ENCODE measurements at places on chromosomes 4 and X.
A peak's percentile ranks its signal among the peaks of the same experiment; 100 is the strongest.

GRCh38 chr4:147518846-147519767, 38.2 kb downstream of the EDNRA start:
- no peak for DNase-seq

GRCh38 chr4:68079928-68080327, 49.7 kb downstream of the TMPRSS11F start:
- no peak for DNase-seq

DNA sequence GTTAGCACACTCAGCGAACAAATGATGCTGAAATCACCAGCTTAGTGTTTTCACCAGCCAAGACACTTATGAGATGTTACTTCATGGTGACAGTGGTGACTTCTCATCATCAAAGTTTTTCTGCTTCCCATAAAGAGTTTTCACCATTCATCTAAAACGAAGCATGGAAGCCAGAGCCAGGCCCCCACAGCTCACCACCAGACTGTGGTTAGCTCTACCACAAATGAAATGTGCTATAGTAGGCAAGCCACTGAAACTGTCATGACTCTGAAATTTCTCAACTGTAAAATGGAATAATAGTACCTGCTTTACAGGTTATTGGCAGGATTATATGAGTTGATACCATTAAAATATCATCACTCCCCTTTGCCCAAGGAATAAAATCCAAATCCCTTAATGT, 56.4 kb upstream of the HHIP start:
- no peak for DNase-seq

DNA sequence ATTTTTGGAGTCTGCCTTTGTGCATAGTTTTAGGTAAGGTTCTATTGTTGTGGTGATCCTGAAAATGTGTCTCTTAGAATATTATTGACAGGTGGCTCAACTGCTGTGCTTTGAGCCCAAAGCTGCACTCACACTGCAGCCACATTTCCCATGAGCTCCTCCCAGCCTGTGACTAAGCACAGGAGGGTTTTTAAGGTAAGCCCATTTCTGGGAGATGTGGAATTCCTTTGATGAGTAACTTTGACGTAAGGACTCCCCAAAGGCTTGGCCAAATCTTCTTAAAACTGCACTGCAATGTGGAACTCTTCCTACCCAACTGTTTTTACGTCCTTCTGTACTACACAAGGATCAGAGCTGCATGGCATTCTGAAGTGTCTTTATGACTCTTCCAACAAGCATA, 20.0 kb upstream of the TMPRSS11A start:
- no peak for DNase-seq

DNA sequence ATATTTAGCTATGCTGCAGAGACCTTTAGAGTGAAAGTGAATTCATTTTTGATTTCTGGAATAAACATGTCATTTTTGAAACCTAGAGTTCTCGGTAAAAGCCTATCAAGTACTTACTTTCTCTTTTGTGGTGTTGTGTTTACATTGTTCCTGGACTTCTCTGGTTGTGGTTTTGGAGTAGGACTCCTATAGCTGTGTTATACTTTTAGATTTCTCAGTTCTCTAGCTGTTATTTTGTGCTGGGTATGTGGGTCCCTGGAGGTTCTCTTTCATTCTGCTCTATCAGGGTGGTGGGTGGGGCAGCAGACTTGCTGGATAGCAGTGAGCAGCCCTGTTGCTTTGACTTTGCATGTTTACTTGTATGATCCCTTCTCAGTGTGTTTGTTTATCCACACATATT, 25.6 kb upstream of the MSMO1 start:
- no peak for DNase-seq

DNA sequence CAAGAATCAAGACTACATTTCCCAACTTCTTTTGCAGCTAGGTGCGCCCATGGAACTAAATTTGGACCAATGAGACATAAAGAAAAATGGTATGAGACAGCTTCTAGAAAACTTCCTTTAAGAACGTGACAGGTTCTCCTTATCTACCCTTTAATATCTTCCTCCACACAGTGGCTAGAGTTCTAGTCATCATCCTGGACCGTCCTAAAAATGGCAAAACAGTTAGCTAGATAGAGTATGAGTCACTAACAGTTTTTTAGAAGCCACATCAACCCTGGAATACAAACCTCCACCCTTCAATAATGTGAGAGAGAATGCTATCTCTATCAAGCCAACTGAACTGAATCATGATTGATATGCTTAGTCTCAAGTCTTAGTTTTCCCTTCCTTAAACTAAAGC, 267.9 kb upstream of the SLC7A11 start:
- DNase-seq: no peak

DNA sequence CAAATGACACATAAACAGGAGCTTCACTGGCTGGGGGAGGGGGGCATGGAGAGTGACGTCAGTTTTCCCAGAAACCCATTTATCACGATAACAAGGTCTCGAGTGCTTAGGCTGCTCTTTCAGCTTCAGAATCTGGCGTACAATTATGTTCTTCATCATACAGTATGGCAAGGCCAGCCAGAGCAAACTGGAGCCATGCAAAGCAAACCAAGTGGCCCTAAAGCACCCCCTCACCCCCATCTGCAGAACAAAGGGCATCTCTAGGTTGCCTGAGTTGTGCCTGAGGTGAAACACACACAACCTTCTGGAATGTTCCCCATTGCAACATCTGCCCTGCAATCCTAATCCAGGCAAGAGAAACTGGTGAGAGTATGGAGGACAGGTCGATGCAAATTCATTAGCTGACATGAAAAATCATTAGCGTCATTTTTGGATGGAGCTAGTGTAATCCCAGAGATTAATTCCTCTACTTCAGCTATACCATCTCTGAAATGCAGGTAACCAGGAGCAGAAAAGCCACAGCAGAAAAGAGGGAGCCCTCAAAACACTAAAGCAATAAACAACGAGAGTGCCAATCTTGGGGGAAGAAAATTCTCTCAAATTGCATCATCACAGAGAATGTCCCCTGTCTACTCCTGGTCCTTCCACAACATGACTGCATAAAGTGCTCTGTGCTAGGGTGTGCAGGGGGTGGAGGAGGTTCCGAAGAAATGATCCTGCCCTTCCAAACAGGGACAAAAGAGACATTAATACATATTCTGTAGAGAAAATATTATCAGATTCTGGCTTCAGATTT, 1.8 kb downstream of the SEPTIN6 start:
- DNase-seq: peak; percentile 51

DNA sequence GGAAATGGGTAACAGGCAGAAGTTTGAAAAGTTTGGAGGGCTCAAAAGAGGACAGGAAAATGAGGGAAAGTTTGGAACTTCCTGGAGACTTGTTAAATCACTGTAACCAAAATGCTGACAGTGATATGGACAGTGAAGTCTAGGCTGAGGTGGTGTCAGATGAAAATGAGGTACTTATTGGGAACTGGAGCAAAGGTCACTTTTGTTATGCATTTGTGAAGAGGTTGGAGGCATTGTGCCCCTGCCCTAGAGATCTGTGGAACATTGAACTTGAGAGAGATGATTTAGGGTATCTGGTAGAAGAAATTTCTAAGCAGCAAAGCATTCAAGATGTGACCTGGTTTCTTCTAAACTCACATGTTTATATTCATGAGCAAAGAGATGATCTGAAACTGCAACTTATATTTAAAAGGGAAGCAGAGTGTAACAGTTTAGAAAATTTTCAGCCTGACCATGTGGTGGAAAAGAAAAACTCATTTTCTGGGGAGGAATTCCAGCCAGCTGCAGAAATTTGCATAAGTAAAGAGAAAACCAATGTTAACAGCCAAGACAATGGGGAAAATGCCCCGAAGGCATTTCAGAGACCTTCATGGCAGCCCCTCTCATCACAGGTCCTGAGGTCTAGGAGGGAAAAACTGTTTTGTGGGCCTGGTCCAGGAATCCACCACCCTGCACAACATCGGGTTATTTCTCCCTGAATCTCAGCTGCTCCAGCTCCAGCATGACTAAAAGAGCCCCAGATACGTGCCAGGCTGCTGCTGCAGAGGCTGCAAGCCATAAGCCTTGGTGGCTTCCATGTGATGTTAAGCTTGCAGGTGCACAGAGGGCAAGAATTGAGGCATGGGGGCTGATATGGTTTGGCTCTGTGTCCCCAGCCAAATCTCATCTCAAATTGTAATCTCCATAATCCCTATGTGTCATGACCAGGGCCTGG, 632.5 kb upstream of the GNPDA2 start:
- DNase-seq: no peak

DNA sequence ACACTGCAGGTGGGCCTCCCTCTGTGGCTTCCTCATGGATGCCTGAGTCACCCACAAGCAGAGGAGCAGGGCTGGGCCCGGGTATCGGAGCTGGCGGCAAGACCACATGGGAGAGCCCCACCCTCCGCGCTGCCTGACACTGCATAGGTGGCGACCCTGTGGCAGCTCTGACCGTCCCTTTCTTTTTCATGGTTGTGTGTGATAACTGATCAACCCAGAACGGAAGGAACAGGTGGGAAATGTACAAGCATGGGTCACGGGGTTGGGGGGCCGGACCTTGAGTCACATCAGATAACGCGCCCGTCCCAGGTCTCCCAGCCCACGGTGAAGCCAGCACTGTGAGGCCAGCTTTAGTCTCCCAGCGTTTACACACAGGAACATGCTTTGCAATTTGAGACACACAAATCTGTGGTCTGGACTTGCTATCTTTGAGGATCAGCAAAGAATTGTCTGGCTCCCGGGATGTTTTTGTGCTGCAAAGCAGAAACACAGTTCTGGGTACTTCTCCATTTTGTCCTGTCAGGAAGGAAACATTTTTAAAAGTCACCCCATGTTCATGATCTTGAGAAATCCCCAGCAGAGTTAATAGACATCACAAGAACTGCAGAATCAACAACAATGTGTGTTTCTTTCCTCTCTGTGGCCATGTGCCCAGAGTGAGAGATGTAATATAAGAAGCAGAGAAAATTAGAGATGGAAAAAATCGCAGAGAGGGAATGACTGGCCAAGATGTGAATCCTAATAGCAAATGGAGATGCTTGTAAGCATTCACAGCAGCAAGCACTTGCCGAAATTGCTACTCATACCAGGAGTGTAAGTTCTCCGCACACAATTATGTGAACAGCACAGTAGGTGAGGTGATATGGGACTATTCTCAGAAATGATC, 70.1 kb upstream of the CBR4 start:
- DNase-seq: peak; percentile 75

- DNase-seq: no peak
Observed at GRCh38 chrX:16067886-16068515, 55.4 kb upstream of the GRPR start.

DNA sequence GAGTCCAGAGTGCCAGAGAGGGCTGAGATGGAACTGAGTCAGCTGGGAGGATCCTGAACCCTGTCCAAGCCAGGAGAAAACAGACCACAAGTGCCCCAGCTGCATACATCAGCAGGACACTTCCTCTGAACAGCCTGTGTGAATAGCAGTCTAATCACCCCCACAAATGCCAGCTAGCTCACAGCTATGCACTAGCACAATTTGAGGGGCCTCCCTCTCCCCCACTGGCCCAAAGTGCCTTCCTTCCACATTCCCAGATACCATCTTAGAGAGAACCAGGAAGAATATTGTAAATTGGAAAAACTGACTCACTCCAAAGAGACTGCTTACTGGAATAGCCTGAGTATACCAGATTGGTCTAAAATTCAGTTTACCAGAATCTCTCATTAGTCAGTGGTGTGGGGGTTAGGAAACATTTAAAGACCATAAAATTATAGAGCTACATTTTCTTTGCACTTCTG, 292.6 kb upstream of the KLF3 start:
- DNase-seq: no peak

GRCh38 chr4:113825272-113825671, 63.7 kb upstream of the CAMK2D start:
- no peak for DNase-seq

DNA sequence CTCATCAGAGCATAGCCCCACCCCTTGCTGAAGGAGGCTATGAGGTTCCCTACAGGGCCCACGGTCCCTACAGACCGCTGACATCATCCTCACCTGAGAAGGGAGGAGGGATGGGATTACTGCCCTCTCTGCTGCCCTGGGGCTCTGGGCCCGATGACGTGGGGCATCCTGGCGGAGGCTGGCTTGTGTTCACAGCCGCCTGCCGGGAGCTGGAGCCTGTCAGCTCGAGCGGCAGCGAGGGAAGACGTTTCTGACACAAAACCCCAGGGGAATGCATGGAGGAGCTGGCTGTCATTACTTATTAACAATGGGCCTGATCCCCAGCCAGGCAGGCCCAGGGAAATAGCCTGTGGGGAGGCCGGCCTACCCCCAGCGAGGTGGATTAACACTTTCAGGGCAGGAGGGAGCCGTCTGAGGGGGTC, 106.6 kb upstream of the ATP6AP2 start:
- DNase-seq: peak; percentile 17

DNA sequence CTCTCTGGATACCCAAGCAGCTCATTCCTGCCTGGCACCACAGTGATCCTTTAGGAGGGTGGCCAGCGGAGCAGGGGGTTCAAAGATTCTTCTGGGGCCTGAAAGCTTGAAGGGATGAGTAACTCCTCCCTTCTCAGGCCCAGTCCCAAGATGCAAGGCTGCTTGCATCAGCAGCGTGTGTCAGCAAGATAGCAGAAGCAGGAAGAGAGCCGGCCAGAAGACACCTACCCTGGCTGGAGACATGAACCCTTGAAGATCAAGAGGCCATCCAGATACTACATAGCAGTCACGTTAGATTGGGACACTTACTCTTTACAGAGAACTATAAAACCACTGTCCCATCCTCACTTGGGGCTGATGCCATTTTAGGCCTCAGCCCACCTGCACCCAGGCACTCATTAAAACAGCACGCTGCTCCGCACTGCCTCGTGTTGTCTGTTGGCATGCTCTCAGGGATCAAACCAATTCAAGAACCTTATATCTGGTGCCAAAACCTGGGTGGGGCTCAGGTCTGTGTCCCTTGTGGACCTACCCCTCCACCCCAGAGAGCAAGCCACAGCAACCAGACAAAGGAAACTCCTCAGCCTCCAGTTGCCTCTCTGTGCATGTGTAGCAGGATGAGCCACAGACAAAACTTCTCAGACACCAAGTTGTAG, 6.5 kb downstream of the UGT2B17 start:
- DNase-seq: no peak

DNA sequence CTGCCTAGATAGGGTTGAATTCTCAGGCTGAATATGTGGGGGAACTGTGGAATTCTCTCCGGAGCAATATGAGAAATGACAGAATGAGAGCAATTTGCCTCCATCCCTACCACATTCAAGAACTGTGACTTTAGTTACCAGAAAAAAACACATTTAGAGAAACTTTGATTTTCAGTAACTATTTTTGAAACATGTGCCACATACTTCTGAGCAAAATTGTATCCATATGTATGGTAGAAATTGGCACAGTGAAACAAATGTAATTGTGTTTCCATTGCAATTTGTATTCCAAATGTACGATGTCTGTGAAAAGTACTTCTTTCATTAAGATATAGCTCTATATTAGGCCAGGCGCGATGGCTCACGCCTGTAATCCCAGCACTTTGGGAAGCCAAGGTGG, 5.5 kb upstream of the KLHL8 start:
- no peak for DNase-seq

Measured in right cardiac atrium (tissue), 5 donors.